Esophagus squamous epithelium (tissue), 5 donors: ENCODE measurements at places on chromosomes 12 and 14.

GRCh38 chr12:78403136-78403535, 461.4 kb upstream of the SYT1 start:
- DNase-seq: no peak

DNA sequence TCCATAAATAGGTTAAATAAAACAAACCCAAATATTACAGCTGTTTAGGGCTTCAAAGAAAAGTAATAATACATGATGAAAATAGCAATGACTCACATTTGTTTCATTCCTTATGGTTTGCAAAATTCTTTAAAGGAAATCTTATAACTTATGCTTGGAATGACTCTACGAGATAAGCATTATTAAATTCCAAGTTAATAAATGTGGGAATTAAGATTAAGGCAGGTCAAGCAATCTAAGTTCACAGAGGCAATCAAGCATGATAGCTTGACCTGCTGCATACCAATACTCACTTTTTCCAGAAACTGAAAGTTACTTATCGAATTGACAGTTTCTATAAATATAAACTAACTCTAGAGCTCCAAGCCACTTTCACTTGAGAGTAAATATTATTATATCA, 1002.9 kb upstream of the SEL1L start:
- DNase-seq: no peak

DNA sequence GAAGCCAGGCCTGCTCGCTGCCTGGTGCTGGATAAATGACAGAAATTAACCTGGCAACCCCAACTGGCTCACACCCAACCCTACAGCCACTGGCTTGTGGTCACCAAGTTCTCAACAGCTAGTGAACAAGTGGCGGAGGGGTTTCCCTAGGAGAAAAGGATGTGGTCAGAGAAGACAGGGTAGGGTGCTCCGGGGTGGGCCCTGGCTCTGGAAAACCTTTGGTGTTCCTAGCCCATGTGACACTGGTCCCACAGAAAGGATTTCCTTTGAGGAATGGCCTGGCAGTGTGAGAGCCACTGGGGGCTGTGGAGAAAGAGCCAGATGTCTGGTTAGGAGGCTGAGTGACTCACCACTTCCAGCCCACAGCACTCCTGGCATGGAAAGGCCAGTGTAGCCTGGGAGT, 8.7 kb downstream of the SYNE3 start:
- no peak for DNase-seq

DNA sequence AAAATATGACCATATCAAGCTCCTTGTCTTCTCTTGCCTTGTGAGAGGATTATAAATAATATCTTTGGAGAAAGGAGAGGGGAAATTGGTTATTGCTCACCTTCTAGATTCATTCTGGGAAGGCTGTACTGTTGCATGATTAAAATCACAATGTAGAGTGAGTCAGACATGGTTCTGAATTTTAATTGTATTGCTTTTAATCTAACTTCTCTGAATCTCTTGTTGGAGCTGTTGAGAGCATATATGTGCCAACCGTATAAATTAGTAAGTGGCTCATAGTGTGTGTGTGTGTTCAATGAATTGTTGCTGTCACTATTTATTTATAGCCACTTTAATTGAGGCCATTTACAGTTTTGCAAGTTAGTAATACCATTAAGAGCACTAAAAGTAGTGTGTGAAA, 56.1 kb downstream of the KCNJ8 start:
- DNase-seq: no peak

DNA sequence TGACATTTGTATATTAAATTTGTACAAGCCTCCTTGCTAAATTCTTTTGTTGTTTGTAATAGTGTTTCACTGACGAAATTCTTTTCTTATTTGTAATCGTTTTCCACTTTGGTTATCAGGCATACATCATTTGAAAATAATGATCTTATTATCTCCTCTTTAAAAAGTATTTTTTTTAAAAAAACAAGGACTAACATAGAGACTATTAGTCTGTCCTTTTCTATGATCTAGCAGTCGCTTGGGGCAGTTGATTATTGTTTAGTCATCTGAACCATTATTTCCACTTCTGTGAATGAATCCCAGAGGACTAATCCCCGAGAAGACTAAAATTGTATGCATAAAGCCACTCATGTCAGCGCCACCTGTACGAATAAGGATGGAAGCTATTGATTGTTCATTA, 11.5 kb downstream of the ADGRD1 start:
- DNase-seq: no peak

DNA sequence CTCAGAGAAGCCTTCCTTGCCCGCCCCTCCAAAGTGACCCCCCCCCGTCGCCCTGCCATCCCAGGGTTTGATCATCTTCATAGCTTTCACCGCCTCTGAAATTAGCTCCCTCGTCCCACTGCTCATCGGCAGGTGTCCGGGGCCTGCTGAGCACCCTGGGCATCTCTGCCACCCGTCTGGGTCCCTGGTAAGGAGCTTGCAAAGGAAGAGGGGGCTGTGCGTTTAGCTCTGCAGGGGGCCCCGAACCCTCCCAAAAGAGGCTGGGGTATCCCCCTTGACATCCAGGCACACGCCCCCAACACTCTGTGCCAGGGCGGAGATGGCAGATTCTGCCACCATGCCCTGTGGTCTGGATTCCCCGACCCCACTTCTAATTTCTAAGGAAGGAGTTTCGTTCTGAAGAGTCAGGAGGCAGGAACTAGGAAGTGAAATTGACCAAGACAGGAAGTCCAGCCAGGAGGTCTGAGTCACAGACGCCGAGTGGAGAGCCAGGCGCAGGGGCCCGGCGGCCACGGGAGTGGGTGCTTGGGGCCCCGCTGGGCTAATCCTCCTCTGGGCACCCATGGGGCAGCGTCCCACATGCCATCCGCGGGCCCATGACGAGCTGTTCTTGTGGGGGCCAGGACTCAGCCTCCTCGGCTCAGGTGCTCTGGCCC, 95.7 kb downstream of the RFLNA start:
- no peak for DNase-seq
